ENCODE measurements at places on chromosomes 2 and 18.

GRCh38 chr2:121298476-121298875, 13.5 kb upstream of the TFCP2L1 start:
- DNase-seq, result no peak

- DNase-seq, result no peak
Observed at GRCh38 chr18:72799106-72799505, 68.7 kb downstream of the NETO1 start.

DNA sequence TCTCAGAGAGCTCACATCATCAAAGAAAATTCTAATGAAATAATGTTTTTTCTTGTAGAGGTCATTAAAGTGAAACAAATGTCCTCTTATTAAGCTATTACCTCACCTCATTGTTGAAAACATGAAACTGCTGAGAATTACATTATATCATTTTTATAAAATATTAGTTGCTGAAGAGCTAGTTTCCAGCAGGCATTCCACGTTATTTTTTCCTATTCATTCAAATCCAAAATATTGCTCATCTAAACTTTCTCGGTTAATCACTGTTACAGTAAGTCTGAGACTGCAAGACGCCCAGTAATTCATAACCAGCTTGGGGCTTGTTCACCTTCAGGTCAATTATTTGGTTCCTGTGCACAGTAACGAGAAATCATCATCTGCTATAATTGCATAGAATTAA, 138.5 kb upstream of the RASGRP3 start:
- no peak for DNase-seq

- no peak for DNase-seq
Observed at GRCh38 chr2:231068525-231069222, 12.0 kb downstream of the PSMD1 start.

GRCh38 chr2:188196343-188197008, 95.2 kb upstream of the GULP1 start:
- DNase-seq, result no peak

- no peak for DNase-seq
Observed at GRCh38 chr2:238724728-238725127, 123.2 kb upstream of the TWIST2 start.

DNA sequence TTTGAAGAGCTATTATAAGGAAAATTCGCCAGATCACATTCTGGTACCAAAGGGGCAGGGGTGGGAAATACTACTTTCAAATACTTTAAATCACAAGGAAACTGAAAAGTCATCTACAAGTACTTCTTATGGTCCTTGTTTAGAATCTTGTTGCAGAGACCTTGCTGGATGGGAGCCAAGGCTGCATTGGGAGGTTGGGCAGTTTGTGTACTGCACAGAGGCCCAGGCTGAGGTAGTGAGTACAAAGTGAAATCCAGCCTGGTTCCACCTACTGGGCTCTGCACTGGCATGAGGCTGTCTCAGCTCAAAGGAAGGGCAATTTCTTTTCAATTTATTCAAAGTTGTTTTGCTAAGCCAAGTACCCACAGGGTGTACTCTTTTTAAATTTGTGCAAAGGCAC, 140.3 kb upstream of the DLX2 start:
- no peak for DNase-seq

DNA sequence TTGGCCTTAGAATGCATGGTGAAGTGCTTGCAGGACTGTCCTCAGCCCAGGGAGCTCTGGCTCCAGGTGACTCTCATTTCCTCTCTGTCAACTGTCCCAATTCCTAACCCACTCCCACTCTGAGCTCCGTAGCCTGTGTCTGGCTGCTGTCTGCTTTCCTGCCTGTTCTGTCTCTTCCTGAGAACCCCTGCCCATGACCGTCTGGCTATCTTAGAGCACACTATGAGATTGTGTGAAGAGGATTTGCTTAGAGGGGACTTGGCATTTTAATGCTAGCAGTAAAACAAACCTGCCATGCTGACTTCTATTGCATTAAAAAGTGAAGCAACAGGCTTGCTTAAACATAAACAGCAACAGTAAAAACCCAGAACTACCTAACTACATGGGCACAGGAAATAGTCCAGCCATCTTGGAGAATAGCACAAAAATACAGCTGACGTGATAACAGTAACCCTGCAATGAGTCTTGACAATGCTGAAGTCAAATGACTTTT, 234.7 kb downstream of the PRKCE start:
- DNase-seq, result no peak

DNA sequence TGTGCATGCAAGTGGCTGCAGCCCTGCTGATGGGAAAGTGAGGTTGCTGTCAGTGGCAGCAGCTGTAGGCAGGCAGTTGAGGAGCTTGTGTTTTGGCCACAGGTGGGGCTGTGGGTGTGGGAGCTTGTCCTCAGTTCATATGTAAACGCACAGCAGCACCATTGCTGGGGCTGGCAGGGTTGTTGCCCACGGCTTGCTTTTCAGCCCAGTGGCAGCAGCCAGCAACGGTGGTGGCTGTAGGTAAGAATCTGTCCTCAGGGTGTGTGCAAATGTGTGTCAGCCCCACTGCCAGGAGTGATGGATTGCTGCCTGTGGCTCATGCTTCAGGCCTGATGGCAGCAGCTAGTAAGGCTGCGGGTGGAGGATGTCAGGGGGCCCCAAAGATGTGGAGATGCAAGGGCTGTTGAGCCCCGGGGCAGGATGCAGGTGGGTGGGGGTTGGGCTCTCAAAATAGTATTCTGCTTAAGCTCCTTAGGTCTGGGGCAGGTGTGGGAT, 141.3 kb upstream of the THUMPD2 start:
- no peak for DNase-seq

GRCh38 chr2:96329456-96329855, 4.3 kb downstream of the ITPRIPL1 start:
- no peak for DNase-seq

DNA sequence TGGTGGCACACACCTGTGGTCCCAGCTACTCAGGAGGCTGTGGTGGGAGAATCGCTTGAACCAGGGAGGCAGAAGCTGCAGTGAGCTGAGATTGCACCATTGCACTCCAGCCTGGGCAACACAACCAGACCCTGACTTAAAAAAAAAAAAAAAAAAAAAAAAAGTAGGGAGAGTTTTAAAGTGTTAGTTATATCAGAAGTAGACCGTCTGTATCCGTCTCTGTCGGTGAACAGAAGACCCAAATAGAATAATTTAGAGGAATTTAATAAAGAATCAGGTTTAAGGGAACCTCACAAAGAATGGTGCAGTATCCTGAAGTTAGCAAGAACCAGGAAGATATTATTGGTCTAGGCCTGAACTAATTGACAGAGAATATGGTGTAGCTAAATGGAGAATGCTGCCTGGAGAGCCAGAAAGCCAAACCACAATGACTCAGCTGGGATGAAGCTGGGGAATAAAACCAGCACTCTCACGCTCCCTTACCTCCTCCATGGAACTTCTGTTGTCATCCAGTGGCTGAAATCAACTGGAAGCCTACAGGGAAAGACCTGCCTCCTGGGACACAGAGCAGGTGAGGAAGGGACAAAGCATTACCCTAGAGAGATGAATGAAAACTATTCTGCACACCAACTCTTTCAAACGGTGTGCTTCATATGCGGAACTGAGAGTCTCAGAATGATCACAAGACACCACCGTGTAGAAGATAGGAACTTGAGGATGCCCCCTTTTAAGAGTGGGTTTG, 39.1 kb upstream of the PLEKHM3 start:
- no peak for DNase-seq

DNA sequence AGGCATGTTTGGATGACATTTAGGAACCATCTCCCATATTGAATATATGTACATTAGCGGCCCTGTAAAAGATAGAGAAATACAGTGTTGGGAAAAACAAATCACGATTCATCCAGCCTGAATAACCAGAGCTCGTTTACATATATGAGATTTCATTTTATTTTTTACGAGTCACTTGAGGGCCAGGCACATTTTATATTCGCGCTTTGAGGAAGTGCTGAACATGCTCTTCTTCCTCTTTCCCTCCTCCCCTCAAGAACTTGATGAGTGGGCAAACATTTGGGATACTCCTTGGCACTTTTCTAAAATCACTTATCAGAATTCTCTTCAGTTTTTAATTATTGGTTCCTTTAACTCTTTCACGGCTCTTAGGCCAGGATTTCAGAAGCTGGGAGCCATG, 268.0 kb upstream of the TANK start:
- DNase-seq, result no peak

GRCh38 chr2:49265471-49265870, 111.2 kb upstream of the FSHR start:
- no peak for DNase-seq

- DNase-seq, result peak; percentile 53
Observed at GRCh38 chr2:134368009-134368817, 114.3 kb downstream of the MGAT5 start.

GRCh38 chr18:12257996-12258718, 4.0 kb downstream of the CIDEA start:
- no peak for DNase-seq

- peak; percentile 90 for DNase-seq
Observed at GRCh38 chr2:60553495-60554073, at the start of gene BCL11A. TSS of gene BCL11A (minus strand) at chr2:60553654. CDS start at chr2:60553270, 384 bp downstream.

GRCh38 chr2:171319164-171319810, 114.5 kb downstream of the METTL8 start:
- no peak for DNase-seq

DNA sequence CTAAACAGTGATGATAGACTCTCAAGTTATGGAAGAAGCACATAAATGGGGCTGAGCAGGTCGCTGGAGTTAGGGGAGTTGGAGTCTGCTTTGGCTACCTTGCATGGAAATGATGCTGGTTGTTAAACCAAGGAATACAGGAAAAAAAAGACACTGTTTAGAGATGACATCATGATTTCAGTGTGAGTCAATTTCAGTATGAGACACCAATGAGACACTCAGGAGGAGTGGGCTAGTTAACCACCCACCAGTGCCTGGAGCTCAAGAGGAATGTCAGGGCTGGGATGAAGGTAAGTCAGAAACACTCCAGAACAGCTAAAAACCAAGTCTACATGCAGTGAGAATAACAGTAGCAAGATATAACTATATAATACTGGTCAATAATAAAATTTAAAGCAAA, 303.6 kb downstream of the SOX11 start:
- no peak for DNase-seq

DNA sequence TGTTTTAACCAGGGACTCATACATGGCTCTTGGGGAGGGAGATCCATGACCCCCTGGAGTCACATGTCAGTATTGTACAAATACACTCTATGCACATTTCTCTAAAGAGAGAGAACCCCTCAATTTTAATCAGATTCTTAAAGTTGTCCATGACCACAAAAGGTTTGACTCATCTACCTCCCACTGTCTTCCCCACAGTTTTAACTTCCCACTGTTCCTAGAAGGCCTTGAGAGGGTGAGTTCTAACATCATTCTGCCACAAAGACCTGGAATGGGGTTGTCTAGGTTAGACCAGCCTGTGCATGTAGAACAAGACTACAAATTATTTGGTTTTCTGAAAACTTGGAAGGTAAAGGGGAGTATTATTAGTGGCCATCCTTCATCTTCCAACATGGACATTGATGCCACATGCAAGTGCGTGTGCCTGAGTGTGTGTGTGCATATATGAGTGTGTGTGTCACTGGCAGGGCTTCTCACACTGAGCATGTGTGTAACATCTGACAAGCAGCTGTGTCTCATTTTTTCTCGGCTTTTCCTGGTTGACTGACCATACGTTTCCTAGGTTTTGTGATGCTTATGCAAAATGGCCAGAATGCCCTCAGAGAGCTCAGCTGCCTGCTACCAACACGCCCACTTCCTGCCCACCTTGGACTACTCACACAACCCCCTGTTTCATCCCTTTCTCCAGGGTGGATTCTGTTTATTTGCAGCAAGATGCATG, 94.6 kb upstream of the LGALSL start:
- no peak for DNase-seq

- DNase-seq, result no peak
Observed at GRCh38 chr18:42901161-42901560, 214.3 kb downstream of the RIT2 start.

DNA sequence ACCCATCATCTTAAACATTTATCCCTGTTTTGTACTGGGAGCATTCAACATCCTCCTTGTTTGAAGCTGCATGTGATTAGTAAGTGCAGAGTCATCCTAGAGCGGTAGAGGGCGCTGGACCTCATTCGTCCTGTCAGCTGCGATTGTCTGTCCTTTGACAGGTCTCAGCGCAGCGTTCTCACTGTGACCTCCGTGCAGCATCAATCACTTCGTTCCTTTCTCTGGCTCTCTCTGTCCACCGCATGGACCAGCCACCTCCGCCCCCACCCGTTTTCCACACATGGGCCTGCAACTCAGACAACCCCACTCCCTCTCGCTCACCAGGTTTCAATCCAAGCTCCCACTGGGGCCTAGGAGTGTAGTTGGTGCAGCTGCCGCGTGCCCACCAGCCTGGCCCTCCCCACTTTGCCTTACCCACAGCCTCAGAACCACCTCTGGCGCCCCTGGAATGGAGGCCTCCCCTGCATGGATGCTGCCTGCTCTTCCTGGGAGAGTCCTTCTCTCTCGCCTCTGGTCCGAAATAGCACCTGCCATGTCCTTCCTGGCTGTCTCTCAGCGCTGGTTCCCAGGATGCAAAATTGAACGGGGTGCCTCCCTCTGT, 90.5 kb downstream of the NDUFA10 start:
- DNase-seq, result peak; percentile 65

- no peak for DNase-seq
Observed at GRCh38 chr2:193963472-193964119, 1693.4 kb upstream of the SLC39A10 start.

DNA sequence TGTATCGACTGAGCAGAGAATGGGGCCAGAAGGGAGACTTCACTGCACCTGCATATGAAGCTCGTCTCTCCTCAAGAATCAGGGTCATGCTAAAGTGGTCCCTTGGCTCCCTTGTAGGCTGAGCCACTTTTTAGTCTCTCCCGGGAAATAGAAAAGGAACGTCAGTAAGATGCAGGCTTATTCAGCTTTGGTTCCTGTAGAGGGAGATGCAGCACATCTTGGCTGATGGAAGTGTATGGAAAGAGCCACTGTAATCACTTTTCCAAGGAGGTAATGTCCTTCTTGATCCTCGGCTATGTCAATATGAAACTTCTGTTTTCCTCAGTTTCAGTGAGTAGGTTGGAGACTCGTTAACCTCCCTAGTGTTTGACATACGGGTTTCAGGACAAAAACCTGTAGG, 235.2 kb downstream of the GCA start:
- peak; percentile 21 for DNase-seq

GRCh38 chr2:170241756-170242155, 63.8 kb downstream of the MYO3B start:
- no peak for DNase-seq

GRCh38 chr2:24010477-24011249, 778 bp downstream of the MFSD2B start:
- no peak for DNase-seq

- no peak for DNase-seq
Observed at GRCh38 chr2:44429034-44429433, 67.3 kb downstream of the CAMKMT start.
